ENCODE measurements at places on chromosomes 3 and 15.

- H3K27ac ChIP-seq: no peak overlapping the region
- H3K36me3 ChIP-seq: peaks cover 9% of the 10 kb centered on the region
- peaks cover 77% of the 10 kb centered on the region for H3K4me1 ChIP-seq
- no peaks in the 10 kb centered on the region for H3K27me3 ChIP-seq
- H3K4me3 ChIP-seq: peak overlapping the region; percentile 5
These were observed 7.9 kb downstream of the FEM1B start for GRCh38 chr15:68285259-68285980.

DNA sequence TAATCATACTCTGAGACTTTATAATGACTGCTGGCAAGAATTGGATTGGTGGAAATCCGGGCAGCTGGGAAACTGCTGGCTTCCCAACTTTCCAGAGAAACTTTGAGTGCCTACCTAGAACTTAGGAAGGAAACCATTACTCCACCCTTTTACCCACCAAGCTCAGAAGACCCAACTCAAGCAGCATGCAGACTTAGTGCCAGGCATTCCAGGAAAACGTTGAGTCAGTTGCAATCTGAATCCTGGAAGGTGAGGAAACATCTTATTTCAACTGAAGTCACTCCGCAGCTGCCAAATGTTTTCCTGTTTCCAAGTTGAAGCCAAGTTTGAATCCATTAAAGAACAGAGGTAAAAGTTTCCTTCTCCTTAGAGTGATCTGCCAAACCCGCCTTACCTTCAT is 126.5 kb downstream of the ZNF385D start:
- peaks cover 9% of the 10 kb centered on the region for H3K4me1 ChIP-seq
- no peak for DNase-seq
- H3K4me3 ChIP-seq: no peak overlapping the region
- H3K36me3 ChIP-seq: no peaks in the 10 kb centered on the region
- H3K27me3 ChIP-seq: no peaks in the 10 kb centered on the region
- no peak overlapping the region for H3K27ac ChIP-seq

DNA sequence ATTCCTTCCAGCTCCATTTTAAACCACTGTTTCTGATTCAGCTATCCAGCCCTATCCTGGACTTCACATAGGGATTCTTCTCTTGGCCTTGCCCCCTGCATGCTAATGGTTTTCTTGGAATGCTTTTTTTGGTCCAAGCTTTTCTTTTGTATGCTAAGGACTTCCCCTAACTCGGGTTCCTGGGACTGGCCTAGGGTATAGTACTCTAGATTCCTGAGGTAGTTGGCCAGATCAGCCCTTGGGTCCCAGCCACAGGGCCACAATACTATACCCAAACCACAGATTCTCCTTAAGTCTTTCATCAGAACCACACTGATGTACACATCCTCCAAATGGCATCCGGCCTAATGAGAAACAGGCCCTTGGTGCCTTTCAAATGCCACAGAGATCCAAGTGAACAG is 2.8 kb downstream of the FYCO1 start:
- no peaks in the 10 kb centered on the region for H3K36me3 ChIP-seq
- peak overlapping the region; percentile 0 for H3K4me3 ChIP-seq
- peak overlapping the region; percentile 82 for H3K27ac ChIP-seq
- H3K4me1 ChIP-seq: peaks cover 59% of the 10 kb centered on the region

DNA sequence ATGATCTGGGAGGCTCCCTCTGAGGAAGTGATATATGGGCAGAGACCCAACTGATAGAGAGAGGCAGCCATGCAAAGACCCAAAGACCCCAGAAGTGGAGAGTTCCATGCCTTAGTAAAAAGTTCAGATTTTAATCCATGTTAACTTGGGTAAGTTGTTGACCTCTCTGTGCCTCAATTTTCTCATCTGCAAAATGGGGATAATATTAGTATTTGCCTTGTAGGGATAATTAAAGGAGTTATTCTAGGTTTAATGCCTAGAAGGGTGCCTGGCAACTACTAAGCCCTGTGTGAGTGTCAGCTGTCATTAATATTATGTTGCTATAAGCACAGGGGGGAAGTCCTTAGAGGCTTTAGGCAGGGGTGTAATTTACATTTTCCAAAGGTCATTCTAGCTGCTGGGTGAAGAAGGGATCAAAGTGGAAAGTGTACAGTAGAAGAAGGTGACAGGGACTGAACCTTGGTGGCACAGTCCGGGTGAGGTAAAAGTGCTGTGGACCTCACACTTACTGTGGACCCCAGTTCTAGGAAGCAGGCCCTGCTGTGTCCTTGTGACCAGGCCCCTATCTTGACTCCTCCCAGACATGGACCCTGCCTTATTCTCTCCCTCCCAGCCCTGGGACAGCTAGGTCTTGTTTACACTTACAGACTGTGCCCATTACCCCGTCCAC is 3.0 kb upstream of the RAD18 start:
- H3K27ac ChIP-seq: no peak overlapping the region
- no peaks in the 10 kb centered on the region for H3K36me3 ChIP-seq
- H3K4me3 ChIP-seq: no peak overlapping the region

DNA sequence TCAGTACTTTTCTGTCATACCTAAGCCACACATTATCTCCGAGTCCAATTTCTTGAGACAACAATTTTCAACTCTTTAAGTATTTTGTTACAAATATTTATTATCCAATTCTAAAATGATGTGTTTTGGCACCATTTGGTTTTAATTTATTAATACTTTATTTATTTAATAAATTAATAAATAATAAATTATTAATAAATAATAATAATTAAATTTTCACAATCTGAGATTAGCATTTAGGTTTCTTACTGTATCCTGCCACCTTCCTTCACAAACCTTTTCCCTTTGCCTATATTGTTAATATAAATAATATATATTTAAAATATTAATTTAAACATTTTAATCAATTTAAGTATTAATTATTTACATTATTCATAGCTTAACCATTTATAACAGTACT is 23.9 kb downstream of the TMEM207 start:
- no peak for DNase-seq
- H3K4me1 ChIP-seq: no peaks in the 10 kb centered on the region
- no peak overlapping the region for H3K4me3 ChIP-seq
- H3K27ac ChIP-seq: no peak overlapping the region
- no peaks in the 10 kb centered on the region for H3K27me3 ChIP-seq

DNA sequence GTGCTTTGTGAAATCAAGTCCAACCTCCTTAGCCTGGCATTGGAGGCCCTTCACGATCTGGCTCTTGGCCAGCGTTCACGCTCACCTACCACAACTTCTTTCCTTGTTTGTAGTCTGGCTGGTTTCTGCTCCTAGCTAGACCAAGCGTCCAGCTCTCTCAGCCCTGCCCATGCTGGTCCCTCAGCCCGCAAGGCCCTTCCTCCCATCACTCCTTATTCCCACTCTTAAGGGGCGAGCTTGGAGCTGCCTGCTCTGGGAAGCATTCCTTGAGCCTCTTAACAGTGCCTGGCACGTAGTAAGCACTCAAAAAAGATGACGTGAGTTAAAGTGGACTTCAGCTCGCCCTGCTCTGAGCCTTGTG is 8.7 kb downstream of the SLC6A6 start:
- peaks cover 3% of the 10 kb centered on the region for H3K36me3 ChIP-seq
- peak overlapping the region; percentile 41 for H3K27ac ChIP-seq
- H3K4me1 ChIP-seq: peaks cover 12% of the 10 kb centered on the region
- no peak for DNase-seq
- H3K4me3 ChIP-seq: no peak overlapping the region
- no peaks in the 10 kb centered on the region for H3K27me3 ChIP-seq

GRCh38 chr3:187729598-187729997 is 15.7 kb downstream of the BCL6 start:
- no peak overlapping the region for H3K27ac ChIP-seq
- peaks cover 96% of the 10 kb centered on the region for H3K36me3 ChIP-seq
- no peaks in the 10 kb centered on the region for H3K4me1 ChIP-seq
- no peak overlapping the region for H3K4me3 ChIP-seq
- H3K27me3 ChIP-seq: no peaks in the 10 kb centered on the region

DNA sequence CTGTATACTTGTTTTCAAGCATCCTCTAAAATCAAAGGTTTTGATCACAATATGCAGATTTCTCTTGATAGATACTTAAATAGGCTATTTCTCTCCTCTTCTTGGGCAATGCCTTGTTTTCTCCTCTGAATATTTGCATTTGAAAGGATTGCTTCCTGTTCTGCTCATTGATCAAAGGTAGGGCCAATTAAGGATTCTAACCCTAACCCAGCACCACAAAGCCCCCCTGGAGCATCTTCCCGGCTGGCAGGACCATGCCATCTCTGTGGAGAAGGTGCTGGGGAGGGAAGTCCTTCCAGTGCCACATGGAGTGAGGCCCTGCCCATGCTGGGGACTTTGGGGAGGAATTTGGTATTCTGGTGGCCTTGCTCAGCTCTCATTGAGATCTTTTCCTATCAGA is 11.3 kb upstream of the NIPA2 start:
- no peaks in the 10 kb centered on the region for H3K27me3 ChIP-seq
- H3K27ac ChIP-seq: no peak overlapping the region
- H3K4me3 ChIP-seq: no peak overlapping the region
- DNase-seq: no peak

DNA sequence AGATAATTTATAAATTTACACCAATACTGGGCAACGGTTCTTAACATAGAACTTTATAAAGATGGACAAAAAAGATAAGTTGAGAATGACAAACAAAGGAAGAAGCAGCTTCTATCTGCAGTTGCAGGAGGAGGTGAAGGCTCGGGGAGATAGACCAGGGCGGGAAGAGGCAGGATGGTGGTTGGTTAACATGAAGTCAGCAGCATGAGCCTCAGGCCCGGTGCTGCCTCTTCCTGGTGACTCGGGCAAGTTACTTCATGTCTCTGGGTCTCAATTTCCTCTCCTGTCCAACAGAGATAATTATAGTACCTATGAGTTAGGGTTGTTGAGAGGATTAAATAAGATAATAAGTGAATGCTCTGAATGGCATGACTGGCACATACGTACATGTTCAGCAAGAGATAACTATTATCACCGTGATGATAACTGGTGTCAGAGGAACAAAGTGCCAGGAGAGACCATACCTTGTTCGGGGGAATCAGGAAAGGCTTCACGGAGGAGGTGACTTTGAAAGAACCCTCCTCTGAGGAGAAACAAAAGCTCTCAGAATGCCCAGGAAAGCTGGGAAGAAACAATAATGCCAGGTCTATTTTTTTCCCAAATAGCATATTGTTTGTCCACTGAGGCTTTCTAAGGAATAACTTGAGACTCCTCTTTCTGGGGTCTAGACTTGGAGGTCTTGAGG is 4.4 kb downstream of the PAK6 start:
- no peaks in the 10 kb centered on the region for H3K36me3 ChIP-seq
- H3K4me1 ChIP-seq: peaks cover 10% of the 10 kb centered on the region
- no peak overlapping the region for H3K4me3 ChIP-seq
- no peaks in the 10 kb centered on the region for H3K27me3 ChIP-seq

GRCh38 chr3:6928064-6928463 is 67.1 kb downstream of the GRM7 start:
- no peak overlapping the region for H3K27ac ChIP-seq
- no peaks in the 10 kb centered on the region for H3K36me3 ChIP-seq
- no peak overlapping the region for H3K4me3 ChIP-seq
- no peak for DNase-seq
- H3K4me1 ChIP-seq: no peaks in the 10 kb centered on the region

- H3K4me1 ChIP-seq: peaks cover 52% of the 10 kb centered on the region
- no peak overlapping the region for H3K27ac ChIP-seq
- DNase-seq: no peak
- H3K27me3 ChIP-seq: no peaks in the 10 kb centered on the region
- peaks cover 5% of the 10 kb centered on the region for H3K36me3 ChIP-seq
- H3K4me3 ChIP-seq: peak overlapping the region; percentile 97
These were observed 2.6 kb downstream of the SLMAP start for GRCh38 chr3:57758686-57759085.

- H3K36me3 ChIP-seq: no peaks in the 10 kb centered on the region
- H3K4me1 ChIP-seq: no peaks in the 10 kb centered on the region
- H3K27me3 ChIP-seq: no peaks in the 10 kb centered on the region
- H3K27ac ChIP-seq: no peak overlapping the region
- DNase-seq: no peak
- H3K4me3 ChIP-seq: no peak overlapping the region
These were observed 316.7 kb downstream of the CLSTN2 start for GRCh38 chr3:140251678-140252077.

GRCh38 chr15:27401471-27401870 is 430.5 kb downstream of the GABRG3 start:
- H3K4me1 ChIP-seq: no peaks in the 10 kb centered on the region
- no peaks in the 10 kb centered on the region for H3K27me3 ChIP-seq
- no peak for DNase-seq
- no peak overlapping the region for H3K27ac ChIP-seq

GRCh38 chr3:150996731-150997130 is 24.2 kb upstream of the CLRN1 start:
- H3K36me3 ChIP-seq: no peaks in the 10 kb centered on the region
- no peaks in the 10 kb centered on the region for H3K27me3 ChIP-seq
- H3K4me1 ChIP-seq: no peaks in the 10 kb centered on the region

DNA sequence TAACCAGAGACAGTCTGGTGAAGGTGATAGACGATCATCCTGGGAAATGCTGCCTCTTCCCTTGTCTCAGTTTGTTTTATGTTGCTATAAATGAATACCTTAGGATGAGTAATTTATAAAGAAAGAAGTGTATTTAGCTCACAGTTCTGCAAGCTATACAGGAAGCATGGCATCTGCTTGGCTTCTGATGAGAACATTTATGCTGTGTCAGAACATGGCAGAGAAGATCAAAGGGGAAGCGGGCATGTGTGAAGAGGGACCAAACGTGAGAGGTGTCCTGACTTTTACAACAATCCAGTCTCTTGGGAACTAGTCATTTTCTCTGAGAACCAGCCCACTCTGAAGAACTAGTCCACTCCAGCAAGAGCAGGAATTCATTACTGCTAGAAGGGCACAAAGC is 9.6 kb downstream of the CMC1 start:
- no peaks in the 10 kb centered on the region for H3K27me3 ChIP-seq
- H3K36me3 ChIP-seq: no peaks in the 10 kb centered on the region
- H3K27ac ChIP-seq: no peak overlapping the region
- H3K4me1 ChIP-seq: no peaks in the 10 kb centered on the region

- no peak overlapping the region for H3K27ac ChIP-seq
- H3K4me1 ChIP-seq: no peaks in the 10 kb centered on the region
- DNase-seq: no peak
- no peak overlapping the region for H3K4me3 ChIP-seq
These were observed 198.8 kb upstream of the TGFBR2 start for GRCh38 chr3:30407651-30408050.

DNA sequence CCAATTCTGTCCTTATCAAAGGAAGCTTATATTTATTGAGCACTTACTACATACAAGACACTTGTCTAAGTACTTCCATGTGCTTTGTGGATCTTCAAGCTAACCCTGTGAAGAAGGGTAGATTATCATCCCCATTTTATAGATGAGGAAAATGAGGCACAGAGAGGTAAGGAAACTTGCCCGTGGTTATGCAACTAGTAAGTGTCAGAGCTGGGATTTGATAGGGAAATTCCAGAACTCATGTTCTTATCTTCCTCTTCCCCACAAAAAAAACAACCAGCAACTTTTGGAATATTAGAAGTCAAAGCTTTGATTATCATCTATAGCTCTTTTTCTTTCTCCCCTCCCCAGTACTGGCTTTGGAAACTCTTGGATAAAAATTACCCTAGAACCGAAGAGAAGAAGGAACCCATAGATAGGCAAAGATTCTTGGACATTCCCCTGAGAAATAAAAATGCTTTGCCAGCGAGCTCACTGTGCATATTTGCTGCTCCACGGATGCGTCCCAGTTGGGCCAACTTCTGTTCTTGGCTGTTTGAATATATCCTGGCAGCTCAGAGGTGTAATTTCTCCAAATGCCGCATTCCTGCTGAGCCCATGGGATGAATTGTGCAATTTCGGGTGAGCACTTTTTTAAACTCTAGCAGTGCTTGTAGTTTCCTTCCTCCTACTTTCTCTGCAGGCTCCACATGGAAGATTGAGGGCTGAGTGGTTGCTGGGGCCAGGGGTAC is 591.5 kb upstream of the CFAP20DC start:
- peaks cover 17% of the 10 kb centered on the region for H3K4me1 ChIP-seq
- DNase-seq: no peak
- H3K4me3 ChIP-seq: no peak overlapping the region
- no peak overlapping the region for H3K27ac ChIP-seq
- H3K36me3 ChIP-seq: no peaks in the 10 kb centered on the region
